ENCODE measurements at places on chromosomes 7 and 10.

GRCh38 chr10:29669149-29669548, 34.4 kb upstream of the SVIL start:
- no peak for DNase-seq

DNA sequence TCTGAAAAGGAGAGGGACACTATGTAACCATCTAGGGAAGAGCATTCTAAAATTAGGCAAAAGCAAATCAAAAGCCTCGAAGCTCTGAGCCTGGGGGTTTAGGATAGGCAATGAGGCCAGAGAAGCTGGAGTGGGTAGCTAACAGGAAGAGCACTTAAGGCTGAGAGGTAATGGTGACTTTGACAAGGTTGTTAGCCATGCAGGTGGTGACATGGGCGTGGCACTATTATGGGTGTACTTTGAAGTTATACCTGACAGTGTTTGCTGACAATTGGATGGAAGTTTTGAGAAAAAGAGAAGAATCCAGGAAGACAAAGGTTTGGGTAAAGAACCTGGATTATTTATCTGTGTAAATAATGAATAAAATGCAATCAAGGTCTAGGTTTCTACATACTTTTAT, 383.0 kb upstream of the SEMA3C start:
- DNase-seq, result no peak

GRCh38 chr10:33252794-33253203, 81.7 kb downstream of the NRP1 start:
- DNase-seq, result no peak

DNA sequence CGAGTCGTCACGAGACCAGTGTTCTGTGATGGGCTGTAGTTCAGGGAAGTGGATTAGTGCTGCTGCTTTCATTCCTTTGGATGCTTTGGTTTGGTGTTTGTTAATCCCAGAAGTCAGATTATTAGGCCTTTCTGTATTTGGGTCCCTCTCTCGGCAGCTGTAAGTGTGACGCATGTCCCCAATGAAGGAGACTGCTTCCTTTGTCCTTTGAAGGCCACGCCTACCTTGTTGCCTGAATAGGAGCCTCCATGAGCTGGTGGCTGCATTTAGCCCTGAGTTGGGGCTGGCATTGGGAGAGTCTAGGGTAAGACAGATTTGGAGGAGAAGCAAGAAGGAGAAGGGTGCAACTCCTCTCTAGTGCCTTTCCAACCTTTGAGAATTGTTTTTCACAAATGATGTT, 34.5 kb downstream of the DOCK1 start:
- DNase-seq, result no peak

GRCh38 chr10:116836083-116836482, 13.2 kb upstream of the ENO4 start:
- no peak for DNase-seq

DNA sequence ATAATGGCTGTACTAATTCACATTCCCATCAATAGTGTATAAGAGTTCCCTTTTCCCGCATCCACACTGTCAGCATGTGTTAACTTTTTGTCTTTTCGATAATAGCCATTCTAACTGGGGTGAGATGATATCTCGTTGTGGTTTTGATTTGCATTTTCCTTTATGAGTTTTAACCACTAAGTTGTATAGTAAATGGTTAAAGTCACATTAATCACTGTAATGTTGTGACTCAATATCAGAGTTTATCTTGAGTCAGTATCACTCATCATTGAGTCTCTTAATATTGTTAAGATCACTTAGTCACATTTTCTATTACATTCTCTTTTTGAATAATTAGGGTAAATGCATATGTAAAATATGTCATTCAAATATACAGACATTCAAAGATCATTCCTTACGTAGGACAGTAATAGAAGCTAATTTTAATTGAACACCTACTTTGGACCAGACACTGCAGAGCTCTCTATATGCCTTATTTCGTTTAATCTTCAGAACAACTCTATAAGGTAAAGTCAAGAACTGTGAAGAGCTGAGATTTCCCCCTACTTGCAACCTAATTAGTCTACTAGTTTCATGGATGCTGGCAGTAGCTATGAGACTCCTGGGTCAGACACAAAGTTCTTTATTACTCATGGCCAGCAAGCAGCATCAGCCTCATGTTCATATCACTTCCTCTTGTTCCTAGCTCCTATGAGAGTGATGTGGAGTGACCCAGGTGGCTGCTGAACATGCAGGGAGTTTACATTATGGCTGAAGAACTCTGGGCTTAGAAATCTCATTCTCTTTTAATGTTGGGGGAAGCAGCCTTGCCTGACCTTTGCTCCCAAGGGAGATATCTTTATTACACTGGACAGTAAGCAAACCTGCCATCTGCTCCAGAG, 30.5 kb downstream of the CREB5 start:
- DNase-seq, result no peak

DNA sequence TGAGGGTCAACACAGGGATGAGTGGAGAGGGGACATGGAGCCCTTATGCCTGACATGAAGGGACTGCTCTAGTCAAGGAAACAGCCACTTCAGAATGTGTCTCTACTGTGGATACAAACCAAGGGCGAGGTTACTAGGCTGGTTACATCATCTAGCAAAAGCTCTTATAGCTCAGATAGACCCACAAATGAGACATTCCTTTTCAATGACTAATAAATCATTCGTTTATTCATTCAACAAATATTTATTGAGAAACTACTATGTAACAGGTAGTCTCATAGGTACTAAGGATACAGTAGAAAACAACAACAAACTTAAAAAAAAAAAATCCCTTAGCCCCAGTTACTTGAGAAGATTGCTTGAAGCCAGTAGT, 219.5 kb downstream of the KIAA1217 start:
- DNase-seq, result no peak

DNA sequence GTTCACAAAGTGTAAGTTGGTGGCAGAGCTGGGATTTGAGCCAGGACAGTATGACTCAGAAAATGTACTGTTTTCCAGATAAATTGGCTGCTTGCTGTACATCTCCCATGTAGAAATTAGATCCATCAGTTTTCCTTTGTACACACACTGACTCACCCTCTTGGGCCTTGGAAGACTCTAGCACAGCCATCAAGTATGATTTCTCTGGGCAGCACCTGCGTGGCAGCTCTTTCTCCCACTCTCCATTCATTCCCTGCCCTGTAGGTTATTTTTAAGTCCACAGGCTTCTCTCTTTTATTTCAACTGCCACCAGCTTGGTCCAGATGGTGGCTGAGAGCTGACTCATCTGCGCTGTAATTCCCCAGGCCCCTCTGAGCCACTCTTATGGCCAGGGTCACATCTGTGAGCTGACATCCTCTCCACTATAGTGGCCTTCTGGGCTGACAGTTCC, 28.3 kb upstream of the SDK1 start:
- peak; percentile 26 for DNase-seq

DNA sequence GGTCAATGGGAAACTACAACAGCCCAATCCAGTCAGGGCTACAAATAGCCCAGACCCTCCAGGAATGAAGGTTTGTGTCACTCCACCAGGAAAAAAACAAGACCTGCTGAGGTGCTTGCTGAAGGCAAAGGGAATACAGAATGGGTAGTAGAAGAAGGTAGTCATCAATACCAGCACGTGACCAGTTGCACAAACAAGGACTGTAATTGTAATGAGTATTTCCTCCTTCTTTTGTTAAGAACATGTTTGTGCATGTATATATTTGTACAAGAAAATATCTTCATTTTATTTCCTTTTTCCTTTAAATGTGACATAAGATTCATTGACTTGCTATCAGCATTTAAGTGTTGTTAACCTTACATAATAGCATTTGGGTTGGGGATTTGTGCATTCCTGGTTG, 229.3 kb downstream of the IMMP2L start:
- no peak for DNase-seq

GRCh38 chr10:110507346-110507745, 9.6 kb downstream of the DUSP5 start:
- DNase-seq, result no peak

DNA sequence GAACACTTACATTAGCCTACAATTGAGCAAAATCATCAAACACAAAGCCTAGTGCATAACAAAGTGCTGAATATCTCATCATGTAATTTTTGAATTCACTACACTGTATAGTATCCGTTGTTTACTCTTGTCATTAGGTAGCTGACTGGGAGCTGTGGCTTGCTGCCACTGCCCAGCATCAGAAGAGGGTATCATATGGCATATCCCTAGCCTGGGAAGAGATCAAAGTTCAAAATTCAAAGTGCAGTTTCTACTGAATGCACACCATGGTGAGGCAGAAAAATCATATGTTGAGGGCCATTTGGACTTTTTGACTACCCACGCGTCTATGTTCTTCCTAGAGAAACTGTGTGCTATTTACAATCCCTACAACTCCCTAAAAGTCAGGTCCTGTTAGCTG, 7.5 kb upstream of the ZC3HAV1 start:
- DNase-seq, result no peak

DNA sequence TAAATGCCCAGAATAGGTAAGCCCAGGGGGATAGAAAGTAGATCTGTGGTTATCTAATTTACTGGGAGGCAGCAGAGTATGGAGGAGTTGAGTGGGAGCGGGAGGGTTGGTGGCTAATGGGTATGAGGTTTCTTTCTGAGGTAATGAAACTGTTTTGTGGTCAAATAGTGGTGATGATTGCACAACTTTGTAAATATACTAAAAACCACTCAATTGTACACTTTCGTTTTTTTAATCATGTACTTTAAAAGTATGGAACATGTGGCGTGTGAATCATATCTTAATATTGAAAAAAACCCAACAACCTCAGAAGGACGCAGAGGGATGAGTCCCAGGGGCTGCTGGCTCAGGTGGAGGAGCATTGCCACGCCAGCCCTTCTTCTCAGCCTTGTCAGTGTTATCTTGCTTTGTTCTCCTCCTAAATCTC, 118.1 kb downstream of the WDR11 start:
- no peak for DNase-seq

- no peak for DNase-seq
These were observed 186.8 kb upstream of the NEBL start for GRCh38 chr10:21083861-21084260.

GRCh38 chr10:71790749-71791440, 17.6 kb upstream of the VSIR start:
- no peak for DNase-seq

DNA sequence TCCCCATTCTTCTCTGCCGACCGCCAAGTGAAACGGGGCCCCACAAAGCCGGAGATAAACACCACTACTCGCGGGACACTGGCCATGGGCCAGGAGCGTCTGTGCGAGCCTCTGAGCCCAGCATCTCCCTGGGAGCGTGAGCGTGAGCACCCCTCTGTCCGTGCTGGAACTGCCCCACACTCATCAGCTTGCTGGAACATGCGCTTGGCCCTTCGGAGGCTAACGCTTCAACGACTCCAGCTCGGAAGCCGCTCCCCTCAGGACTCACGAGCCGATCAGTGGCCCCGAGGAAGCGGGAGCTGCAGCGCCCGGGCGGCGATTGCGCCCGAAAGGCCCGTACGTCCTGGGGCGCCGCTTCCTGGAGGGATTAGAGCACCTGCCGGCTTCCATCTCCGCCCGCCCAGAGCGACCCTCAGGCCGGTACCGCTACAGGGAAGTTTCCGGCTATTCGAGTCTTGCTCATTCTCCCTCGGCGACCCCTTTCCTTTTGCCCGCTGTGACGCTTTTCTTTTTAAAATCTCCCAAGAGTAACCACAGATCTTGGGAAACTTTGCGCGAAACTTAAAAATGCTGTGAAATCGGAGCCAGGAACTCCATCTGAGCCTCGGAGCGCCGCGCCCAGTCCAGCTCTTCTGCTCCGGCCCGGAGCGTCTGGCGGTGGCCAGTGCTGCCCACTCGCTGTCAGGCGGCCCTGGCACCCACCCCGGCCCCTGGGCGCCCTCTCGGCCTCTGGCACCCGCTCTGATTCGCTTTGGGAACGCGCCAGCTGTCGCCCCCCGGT, 1.0 kb downstream of the TLL2 start:
- DNase-seq, result peak; percentile 28

GRCh38 chr10:61164458-61165160, 220.6 kb upstream of the RHOBTB1 start:
- DNase-seq, result no peak

DNA sequence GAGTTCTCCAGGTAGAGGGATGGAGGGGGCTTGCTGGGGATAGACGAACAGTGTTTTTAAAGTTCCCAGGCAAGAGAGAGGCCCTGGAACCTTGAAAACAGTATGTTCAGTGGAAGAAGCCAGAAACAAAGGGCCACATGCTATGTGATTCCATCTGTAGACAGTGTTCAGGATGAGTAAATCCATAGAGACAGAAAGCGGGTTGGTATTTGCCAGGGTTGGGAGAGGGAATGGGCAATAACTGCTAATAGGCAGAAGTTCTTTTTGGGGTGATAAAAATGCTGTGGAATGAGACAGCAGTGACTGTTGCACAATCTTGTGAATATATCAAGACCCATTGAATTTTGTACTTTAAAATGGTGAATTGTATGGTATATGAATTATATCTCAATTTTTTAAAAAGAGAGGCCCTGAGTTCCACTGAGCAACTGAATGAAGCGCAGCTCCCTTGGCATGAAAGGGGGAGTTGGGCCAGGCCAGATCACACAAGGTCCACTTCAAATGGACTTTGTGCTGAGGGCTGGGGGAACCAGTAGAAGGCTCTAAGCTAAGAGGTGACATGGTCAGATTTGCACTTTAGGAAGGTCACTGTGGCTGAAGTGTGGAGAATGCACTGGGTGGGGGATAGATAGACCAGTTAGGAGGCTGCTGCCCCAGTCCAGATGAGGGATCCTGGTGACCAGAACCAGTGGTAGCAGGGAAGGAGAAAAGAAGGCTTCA, 34.0 kb downstream of the LEP start:
- no peak for DNase-seq

DNA sequence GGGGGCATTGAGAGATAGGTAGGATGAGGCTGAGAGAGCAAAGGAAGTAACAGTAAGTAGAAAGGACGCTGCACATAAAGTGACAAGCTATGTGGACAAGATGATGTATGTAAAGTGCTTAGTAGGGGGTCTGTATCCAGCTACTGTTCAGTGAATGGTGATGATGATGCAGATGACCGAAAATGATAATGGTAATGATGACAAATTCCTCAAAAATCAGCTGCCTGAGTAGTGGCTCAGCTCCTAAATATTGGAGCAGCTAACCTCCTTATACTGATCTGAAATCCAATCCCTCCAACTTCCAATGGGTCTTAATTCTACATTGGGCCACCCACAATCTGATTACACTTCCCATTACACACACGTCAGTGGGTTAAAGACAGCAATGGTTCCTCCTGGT, 27.1 kb upstream of the KCNMA1 start:
- no peak for DNase-seq

DNA sequence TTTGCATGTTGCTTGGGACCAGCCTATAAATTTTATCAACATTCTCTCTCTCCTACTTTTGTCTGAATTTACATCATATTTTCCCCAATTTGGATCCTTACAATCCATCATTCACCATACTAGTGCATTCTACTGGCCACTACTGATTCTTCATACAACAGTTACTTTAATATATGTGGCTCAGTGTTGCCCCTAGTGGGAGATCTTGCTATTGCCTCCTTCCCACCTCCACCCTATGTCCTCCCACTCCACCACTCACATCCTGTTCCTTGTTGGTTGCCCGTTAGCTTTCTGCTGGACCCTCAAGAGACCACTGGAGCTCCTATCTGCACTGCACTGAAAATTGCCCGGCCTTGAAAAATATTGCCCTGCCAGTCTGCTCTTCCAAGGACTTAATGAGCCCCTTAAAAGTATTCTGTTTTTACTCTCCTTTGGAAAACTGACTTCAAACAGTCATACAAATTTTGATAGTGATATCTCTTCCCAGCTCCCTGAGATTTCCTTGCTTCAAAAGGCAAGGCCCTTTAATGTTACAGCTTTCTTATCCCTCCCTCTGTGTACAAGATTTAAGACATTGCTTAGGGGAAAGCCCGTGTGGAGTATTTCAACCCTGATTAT, 243.2 kb upstream of the TMEM229A start:
- DNase-seq, result no peak

GRCh38 chr7:18505870-18506460, 10.4 kb downstream of the HDAC9 start:
- no peak for DNase-seq

Data from DMS79 treated with DMSO at 0.1 percent for 48 hours (cell line).